ENCODE measurements at places on chromosomes 4 and X.

GRCh38 chrX:14352511-14352910, 176.8 kb upstream of the GLRA2 start:
- no peak for DNase-seq

GRCh38 chr4:6268650-6269615, 717 bp upstream of the WFS1 start:
- DNase-seq = no peak

DNA sequence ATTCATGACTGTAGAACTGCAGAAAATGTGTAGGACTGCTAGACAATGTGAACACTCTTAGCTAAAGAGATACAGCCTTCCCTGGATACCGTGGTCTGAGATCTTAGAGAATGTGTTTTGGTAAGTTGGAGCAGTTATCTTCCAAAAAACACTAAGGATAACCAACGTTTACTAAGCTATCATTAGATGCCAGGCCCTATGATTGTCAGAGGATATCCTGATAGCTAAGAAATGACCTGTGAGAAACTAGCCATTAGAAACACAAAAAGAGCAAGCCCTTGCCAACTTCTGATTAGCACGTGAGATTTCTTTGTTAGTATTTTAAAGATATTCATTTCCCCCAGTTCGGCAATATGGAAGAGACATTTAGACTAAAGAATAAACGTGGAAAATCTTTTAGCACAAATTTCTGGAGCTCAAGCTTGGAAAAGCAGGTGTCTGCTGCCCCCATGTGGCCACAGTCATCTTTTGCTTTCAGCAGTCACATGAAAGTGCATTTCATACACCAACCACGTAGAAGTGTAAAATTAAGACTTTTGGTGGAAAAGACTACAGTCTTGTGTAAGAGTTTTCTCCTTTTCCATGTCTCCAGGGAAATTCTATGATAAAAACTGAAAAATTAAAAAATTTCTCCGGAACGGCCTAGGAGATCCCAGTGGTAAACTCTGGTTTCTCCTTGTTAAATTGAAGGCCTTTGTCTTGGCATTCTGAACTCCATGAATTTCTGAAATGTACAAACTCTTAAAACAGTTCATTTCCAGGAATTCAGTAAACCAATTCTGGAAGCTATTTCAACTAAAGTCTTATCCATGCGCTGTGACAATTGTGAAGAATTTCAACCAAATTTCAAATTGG, 136.4 kb downstream of the ZNF674 start:
- peak; percentile 92 for DNase-seq

DNA sequence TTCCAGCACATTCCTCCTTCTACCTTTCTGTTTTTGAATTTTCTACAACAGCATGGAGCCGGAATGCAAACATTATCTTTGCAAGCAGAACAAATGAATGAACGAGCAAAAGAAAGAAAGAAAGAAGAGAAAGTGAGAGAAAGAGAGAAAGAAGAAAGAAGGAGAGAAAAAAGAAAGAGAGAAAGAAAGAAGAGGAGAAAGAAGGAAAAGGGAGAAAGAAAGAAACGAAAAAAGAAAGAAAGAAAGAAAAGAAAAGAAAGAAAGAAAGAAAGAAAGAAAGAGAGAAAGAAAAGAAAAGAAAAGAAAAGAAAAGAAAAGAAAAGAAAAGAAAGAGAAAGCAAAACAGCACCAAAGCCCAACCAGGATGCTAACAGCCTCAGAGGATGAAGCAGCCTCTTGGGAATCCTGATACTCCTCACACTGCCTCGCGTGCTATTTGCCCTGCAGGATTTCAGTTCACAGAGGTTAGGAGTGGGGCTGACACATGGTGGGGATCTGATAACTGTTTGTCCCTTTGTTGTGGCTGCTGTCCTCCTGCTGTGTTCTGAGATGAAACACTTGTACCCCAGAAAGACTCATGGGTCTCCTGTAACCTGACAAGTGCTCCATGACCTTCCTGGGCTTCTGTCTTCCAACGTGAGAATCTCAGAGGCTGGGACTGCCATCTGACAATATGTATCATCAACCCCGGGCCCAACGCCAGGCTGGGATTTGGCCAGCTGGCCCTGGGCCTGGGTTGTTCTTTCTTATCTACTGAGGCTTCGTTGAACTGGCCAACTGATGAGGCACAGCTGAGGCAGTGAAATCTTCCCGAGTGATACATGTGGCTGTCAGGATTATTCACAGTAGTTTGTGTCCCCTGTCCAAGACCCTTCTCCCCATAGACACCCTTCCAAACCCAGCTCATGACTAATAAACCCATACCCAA, 61.0 kb downstream of the SEPSECS start:
- peak; percentile 86 for DNase-seq

- no peak for DNase-seq
Observed at GRCh38 chr4:95637043-95637600, 88.3 kb upstream of the UNC5C start.

GRCh38 chr4:84494531-84494930, 4.6 kb downstream of the NKX6-1 start:
- no peak for DNase-seq

- DNase-seq = no peak
Observed at GRCh38 chr4:146278986-146279385, 64.6 kb downstream of the REELD1 start.

GRCh38 chr4:119570401-119570800, 58.2 kb downstream of the PDE5A start:
- DNase-seq = no peak

- DNase-seq = no peak
Observed at GRCh38 chr4:13678186-13678924, 50.8 kb upstream of the BOD1L1 start.

DNA sequence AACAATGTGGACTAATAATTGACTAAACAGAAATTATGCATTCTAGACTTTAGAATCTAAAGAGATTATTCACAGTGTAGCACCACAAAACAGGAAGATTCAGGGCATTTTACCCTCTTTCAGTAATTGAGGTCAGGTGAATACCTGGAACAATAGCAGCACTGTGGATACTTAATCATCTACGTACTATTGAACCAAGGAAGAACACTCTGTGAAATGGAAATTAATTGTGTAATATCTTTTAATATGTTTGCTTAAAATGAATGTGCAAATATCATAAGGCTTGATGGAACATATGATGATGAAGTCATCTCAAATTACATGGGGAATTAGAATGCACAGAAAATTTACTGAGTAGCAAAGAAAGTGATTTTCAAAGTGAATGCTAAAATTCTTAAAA, 68.5 kb upstream of the MAP9 start:
- DNase-seq = no peak

- no peak for DNase-seq
Observed at GRCh38 chr4:79297479-79297878, 28.4 kb downstream of the NAA11 start.

- DNase-seq = no peak
Observed at GRCh38 chrX:323721-324628, 5.4 kb upstream of the GTPBP6 start.

DNA sequence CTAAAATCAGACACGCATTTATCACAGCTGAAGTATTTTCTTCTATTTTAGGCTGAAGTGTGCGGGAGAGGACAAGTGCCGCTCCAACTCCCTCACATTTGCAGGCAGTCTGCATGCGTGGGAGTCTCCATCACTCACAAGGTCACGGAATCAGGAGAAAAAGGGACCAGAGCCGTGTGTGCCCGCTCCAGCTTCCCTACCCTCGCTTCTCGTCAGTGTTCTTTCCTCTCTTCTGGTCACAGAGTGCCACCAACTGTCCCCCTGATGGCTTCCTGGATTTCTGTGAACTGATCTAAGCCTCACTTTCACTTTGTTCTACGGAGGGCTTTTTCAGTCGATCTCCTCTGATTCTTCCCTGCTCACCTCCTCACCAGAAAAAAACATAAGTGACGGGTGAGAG, 407.4 kb upstream of the AADAT start:
- no peak for DNase-seq
